ENCODE measurements at places on chromosomes 3 and 15. TPM values are rescaled to one million over a fixed set of nuclear protein-coding genes. Genes with fewer than 3 reads are reported as not detected.

- no peaks in the 10 kb centered on the region for H3K36me3 ChIP-seq
- DNase-seq: no peak
- no peaks in the 10 kb centered on the region for H3K27me3 ChIP-seq
Measured at GRCh38 chr15:94064676-94065313, 166.6 kb upstream of the MCTP2 start.

GRCh38 chr3:10506696-10507095, 1.3 kb upstream of the ATP2B2 start:
- no peaks in the 10 kb centered on the region for H3K36me3 ChIP-seq
- H3K27ac ChIP-seq: no peak overlapping the region
- H3K27me3 ChIP-seq: no peaks in the 10 kb centered on the region

- H3K36me3 ChIP-seq: no peaks in the 10 kb centered on the region
- H3K4me3 ChIP-seq: no peak overlapping the region
- no peaks in the 10 kb centered on the region for H3K4me1 ChIP-seq
- no peaks in the 10 kb centered on the region for H3K27me3 ChIP-seq
Measured at GRCh38 chr15:66033143-66033542, 163.9 kb downstream of the RAB11A start.

- no peak overlapping the region for H3K27ac ChIP-seq
- no peaks in the 10 kb centered on the region for H3K27me3 ChIP-seq
- H3K36me3 ChIP-seq: no peaks in the 10 kb centered on the region
- no peaks in the 10 kb centered on the region for H3K4me1 ChIP-seq
- no peak overlapping the region for H3K4me3 ChIP-seq
Measured at GRCh38 chr3:86563400-86563970, 427.5 kb downstream of the VGLL3 start.

GRCh38 chr3:116034794-116035193, 410.5 kb downstream of the LSAMP start:
- H3K4me3 ChIP-seq: no peak overlapping the region
- no peak overlapping the region for H3K27ac ChIP-seq
- no peak for DNase-seq
- no peaks in the 10 kb centered on the region for H3K4me1 ChIP-seq
- H3K36me3 ChIP-seq: no peaks in the 10 kb centered on the region

Gene TUSC7
- total RNA-seq: not detected

DNA sequence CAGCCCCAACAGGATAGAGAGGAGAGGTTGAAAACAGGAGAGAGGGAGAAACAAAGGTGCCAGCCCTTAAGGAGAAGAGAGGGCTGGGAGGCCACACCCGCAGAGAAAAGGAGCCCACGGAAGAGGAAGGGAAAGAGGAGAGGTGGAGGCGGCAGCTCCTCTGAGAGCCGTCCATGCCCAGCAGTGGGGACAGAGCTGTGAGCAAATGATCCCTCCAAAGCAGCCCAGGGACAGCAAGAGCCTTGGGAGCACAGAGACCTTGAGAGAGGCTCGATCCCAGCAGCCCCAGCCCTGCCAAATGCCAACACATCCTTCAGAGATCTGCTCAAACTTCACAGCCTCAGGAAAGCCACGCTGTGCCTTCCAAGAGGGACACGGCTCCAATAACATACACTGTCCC, 66.7 kb upstream of the CORO2B start:
- no peaks in the 10 kb centered on the region for H3K36me3 ChIP-seq
- no peak overlapping the region for H3K4me3 ChIP-seq
- peaks cover 3% of the 10 kb centered on the region for H3K4me1 ChIP-seq
- H3K27me3 ChIP-seq: no peaks in the 10 kb centered on the region
- H3K27ac ChIP-seq: peak overlapping the region; percentile 90

Gene DCLK3
- total RNA-seq: 0.06 TPM

DNA sequence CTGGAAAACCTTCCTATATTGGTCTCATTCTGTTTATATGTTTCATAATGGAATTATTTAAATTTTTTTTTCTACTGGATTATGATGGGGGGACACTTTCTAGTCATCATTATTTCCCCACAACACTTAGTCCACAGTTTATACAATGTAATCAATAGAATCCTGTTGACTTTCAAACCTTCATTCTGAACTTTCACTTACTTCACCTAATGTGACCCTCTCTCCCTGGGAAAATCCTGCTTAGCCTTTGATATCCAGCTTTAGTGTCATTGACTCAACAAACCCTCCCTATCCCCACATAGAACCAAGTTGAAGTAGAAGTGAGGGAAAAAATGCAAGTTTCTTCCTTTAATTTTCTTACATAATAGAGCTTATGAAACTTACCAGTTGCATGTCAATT, 666.0 kb downstream of the MECOM start:
- H3K36me3 ChIP-seq: no peaks in the 10 kb centered on the region
- DNase-seq: no peak
- no peak overlapping the region for H3K27ac ChIP-seq
- no peaks in the 10 kb centered on the region for H3K4me1 ChIP-seq

- no peak for DNase-seq
- H3K4me1 ChIP-seq: no peaks in the 10 kb centered on the region
- H3K27me3 ChIP-seq: no peaks in the 10 kb centered on the region
Measured at GRCh38 chr3:174810254-174810653, 48.9 kb upstream of the NAALADL2 start.

DNA sequence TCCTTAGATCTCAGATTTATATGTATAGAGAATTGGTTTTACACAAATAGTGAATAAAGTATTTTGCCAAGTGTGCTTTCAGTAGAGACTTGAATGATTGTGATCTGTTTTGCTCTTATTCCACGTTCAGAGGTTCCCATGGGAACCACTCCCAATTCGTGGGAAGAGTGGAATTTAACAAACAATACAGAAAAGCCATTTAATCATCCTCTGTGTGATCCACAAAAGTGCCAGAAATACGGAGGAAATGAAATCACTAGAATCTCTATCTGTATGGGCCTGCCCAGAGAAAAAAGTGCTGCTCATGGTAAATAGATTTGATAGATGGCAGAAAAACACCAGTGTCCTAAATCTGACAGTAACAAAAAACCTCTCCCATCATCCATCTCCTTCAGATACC, 56.0 kb downstream of the CNTN4 start:
- H3K4me3 ChIP-seq: no peak overlapping the region
- no peak for DNase-seq
- H3K27ac ChIP-seq: no peak overlapping the region
- H3K27me3 ChIP-seq: no peaks in the 10 kb centered on the region
- H3K36me3 ChIP-seq: no peaks in the 10 kb centered on the region

DNA sequence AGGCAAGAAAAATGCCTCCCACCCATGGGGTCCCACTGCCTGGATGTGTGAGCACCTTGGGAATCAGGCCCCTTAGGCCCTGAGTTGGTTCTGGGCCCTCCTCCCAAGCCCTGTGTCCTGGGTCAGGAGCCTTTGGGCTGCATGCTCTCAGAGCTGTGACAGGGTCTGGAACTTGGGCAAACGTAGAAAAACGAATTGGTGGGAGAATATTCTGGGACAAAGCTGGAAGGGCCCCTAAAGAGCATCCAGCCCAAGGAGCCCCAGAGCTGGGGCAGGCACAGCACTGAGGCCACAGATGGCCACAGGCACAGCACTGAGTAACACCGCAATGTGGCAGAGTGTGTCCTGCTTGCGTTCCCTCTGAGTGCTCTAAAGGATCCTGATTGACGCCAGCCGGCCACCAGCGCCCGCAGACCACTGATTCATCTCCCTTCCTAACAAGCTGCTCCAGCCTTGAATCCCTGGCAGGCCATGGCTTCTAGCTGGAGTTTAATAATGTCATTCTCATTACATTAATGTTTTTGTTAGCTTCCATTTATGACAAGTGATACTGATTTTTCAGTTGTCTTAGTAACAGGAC, 18.6 kb upstream of the SEC13 start:
- no peak overlapping the region for H3K27ac ChIP-seq
- H3K36me3 ChIP-seq: no peaks in the 10 kb centered on the region
- H3K4me1 ChIP-seq: no peaks in the 10 kb centered on the region
- H3K4me3 ChIP-seq: no peak overlapping the region

GRCh38 chr3:183120538-183121215, 21.4 kb upstream of the MCCC1 start:
- DNase-seq: no peak
- H3K4me3 ChIP-seq: no peak overlapping the region
- no peaks in the 10 kb centered on the region for H3K27me3 ChIP-seq

GRCh38 chr15:81174125-81174791, 22.4 kb upstream of the IL16 start:
- no peak overlapping the region for H3K4me3 ChIP-seq
- H3K36me3 ChIP-seq: no peaks in the 10 kb centered on the region
- no peak overlapping the region for H3K27ac ChIP-seq
- H3K27me3 ChIP-seq: no peaks in the 10 kb centered on the region
- DNase-seq: no peak

Gene LRRN1
- total RNA-seq: 6.6 TPM
